Fibroblast of lung (primary cell): ENCODE measurements at places on chromosomes 7 and 10. TPM values are rescaled to one million over a fixed set of nuclear protein-coding genes. Genes with fewer than 3 reads are reported as not detected.

Gene KCNIP2
- 0.77 and 1.8 TPM in 2 replicates for total RNA-seq

Gene MSS51
- 0.77 and 1.5 TPM in 2 replicates for total RNA-seq

Gene TMEM176A
- 14.2 and 61.1 TPM in 2 replicates for total RNA-seq

Gene NPY
- total RNA-seq = not detected in 2 replicates

Gene TSPAN15
- total RNA-seq = 1.8 and 2.6 TPM in 2 replicates

Gene ZNF775
- total RNA-seq = 7.7 and 9.6 TPM in 2 replicates

Gene C7orf57
- not detected in 2 replicates for total RNA-seq

Gene NKX2-3
- total RNA-seq = not detected in 2 replicates

Gene ZPBP
- not detected in 2 replicates for total RNA-seq

Gene WDFY4
- under 0.01 and 0.66 TPM in 2 replicates for total RNA-seq

Gene ANKRD1
- under 0.01 TPM in 1 of 2 replicates, not detected in the other for total RNA-seq

Gene NKX1-2
- not detected in 2 replicates for total RNA-seq

Gene GIMAP7
- not detected in 2 replicates for total RNA-seq

Gene ZNF727
- total RNA-seq = 1.5 and 6.4 TPM in 2 replicates

Gene CCZ1
- total RNA-seq = 35.7 and 41.8 TPM in 2 replicates

Gene SEC31B
- 2.3 and 3.0 TPM in 2 replicates for total RNA-seq

Gene PVRIG
- not detected in 2 replicates for total RNA-seq

Gene ZNF394
- 20.1 and 22.1 TPM in 2 replicates for total RNA-seq

Gene CNPY1
- total RNA-seq = not detected in 2 replicates

Gene SEMA3A
- total RNA-seq = 19.5 and 60.8 TPM in 2 replicates

Gene LIPM
- not detected in 2 replicates for total RNA-seq

Gene ZNF853
- total RNA-seq = 0.66 and 4.4 TPM in 2 replicates

Gene BAIAP2L1
- total RNA-seq = 2.8 and 5.3 TPM in 2 replicates

Gene GPR85
- 2.1 and 9.2 TPM in 2 replicates for total RNA-seq

Gene HEPACAM2
- total RNA-seq = under 0.01 TPM in 2 replicates

Gene SNCG
- total RNA-seq = 8.7 and 21.3 TPM in 2 replicates

Gene COL1A2
- 2,400 and 2,928 TPM in 2 replicates for total RNA-seq
